ENCODE measurements at places on chromosomes 3 and 15.

GRCh38 chr15:83998486-83998885 is 237.1 kb upstream of the GOLGA6L4 start:
- DNase-seq = no peak

- no peak for DNase-seq
These were observed 101.6 kb downstream of the SRGAP3 start for GRCh38 chr3:9147896-9148266.

DNA sequence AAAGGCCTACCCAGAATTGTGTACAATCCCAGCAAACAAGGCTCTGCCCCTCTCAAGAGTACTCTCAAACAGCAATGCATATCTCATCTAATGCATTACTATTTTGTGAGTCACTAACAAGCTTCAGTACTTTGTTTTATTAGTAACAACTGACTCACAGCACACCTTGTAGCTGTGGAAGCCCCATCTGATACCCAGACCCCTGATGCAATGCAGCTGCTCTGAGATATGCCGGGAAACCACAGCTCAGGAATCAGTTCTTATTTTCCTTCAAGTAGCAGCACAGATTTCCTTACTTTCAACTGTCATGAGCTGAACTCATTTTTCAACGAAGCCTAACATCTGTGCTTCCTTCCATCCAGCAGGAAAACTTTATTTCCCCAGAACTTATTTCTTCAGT is 37.8 kb downstream of the CCNL1 start:
- DNase-seq = no peak

- DNase-seq = no peak
These were observed 142.4 kb downstream of the EPHB1 start for GRCh38 chr3:134937256-134938028.

DNA sequence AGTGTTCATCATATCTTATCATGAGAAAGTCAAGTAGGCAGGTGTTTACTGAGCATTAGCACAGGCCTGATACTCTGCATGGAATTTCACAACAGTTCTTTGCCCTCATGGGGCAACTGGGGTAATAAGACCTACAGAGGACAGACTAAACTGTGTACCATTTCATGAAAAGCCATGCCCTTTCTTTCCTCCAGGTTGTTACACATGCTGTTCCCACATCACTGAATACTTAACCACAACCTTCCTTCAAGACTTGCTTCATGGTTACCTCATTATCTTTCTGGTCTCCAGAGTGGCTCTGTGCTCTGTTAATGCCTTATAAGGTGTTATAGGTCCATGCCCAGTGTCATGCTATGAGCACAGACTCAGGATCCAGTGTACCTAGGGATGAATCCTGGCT is 28.2 kb upstream of the RSL24D1 start:
- peak; percentile 78 for DNase-seq

DNA sequence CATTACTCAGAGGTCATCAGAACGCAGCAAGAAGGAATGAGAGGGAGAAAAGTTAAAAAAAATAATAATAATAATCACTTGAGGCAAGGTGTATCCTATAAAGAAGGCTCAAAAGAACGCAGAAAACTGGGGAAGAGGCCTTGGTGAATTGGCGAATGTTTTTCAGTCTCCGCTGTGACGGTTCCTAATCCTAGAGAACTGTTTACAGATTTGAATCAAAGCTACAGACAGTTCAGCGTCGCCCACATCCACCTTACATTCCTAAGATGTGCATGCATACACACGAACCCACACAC is 634 bp downstream of the ZMAT3 start:
- no peak for DNase-seq
